Natural killer cell (primary cell): ENCODE measurements at places on chromosomes 5 and 9. TPM values are rescaled to one million over a fixed set of nuclear protein-coding genes. Genes with fewer than 3 reads are reported as not detected.

CDH9 gene
- not detected for total RNA-seq

DNA sequence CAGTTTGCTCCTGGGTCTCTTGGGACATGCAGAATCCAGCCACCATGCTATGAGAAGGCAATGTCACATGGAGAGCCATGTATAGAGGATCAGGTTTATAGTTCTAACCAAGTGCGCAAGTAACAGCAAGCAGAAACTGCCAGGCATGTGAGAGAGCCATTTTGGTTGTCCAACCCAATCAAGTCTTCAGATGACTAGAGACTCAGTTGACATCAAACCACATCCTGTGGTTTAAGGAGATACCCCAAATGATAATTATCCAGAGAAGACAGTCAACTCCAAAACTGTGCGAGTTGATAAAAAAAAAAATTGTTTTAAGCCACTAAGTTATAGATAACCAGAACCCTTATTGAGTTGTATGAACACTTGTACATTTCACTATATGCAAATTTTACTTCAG, 40.2 kb downstream of the TMEM232 start:
- H3K27ac ChIP-seq: no peak overlapping the region
- no peaks in the 10 kb centered on the region for H3K36me3 ChIP-seq
- no peak overlapping the region for H3K4me3 ChIP-seq
- no peaks in the 10 kb centered on the region for H3K27me3 ChIP-seq
- H3K4me1 ChIP-seq: no peaks in the 10 kb centered on the region
- DNase-seq: no peak

DNA sequence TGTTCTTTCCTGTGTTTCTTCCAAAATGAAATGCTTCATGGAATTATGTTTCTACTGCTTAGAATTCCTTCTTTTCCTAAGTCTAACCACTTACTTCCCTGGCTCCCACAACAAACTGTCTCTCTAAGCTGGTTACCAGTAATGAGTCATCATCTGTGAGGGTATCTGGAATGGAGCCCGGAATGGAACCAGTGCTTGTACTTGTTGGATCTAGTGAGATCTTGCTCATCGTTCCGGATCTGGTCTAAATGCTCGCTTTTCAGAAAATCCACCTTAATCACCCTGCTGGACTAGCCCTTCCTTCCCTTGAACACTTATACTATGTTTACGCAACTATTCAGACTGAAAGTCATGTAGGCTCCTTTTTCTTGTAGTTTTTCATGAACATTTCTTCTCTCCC, 184.8 kb downstream of the PBX3 start:
- H3K4me3 ChIP-seq: no peak overlapping the region
- H3K27me3 ChIP-seq: no peaks in the 10 kb centered on the region
- no peaks in the 10 kb centered on the region for H3K4me1 ChIP-seq
- no peak for DNase-seq

SERINC5 gene
- total RNA-seq: 6.8 TPM
